Cortex of kidney (tissue), 1 donor: ENCODE measurements at places on chromosomes 13 and 19.

DNA sequence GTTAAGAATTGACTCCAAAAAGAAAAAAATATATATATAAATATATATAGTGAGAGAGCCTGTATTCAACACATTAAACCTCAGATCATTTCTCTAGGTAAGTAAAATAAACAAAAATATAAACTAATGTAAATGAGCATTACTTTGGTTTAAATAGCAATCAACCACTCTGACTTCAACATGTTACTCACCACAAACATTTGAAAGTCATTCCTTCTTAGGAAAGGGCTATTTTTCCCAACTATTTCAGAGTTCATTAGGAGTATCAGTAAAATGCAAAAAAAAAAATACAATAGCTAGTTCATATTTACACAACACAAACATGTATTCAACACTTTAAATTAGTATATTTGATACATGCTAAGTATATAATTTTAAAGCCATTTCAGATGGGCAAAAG lies 40.5 kb downstream of the KLF12 start:
- DNase-seq, result no peak

GRCh38 chr19:43532571-43532961 lies 422 bp upstream of the ZNF575 start:
- DNase-seq, result no peak

DNA sequence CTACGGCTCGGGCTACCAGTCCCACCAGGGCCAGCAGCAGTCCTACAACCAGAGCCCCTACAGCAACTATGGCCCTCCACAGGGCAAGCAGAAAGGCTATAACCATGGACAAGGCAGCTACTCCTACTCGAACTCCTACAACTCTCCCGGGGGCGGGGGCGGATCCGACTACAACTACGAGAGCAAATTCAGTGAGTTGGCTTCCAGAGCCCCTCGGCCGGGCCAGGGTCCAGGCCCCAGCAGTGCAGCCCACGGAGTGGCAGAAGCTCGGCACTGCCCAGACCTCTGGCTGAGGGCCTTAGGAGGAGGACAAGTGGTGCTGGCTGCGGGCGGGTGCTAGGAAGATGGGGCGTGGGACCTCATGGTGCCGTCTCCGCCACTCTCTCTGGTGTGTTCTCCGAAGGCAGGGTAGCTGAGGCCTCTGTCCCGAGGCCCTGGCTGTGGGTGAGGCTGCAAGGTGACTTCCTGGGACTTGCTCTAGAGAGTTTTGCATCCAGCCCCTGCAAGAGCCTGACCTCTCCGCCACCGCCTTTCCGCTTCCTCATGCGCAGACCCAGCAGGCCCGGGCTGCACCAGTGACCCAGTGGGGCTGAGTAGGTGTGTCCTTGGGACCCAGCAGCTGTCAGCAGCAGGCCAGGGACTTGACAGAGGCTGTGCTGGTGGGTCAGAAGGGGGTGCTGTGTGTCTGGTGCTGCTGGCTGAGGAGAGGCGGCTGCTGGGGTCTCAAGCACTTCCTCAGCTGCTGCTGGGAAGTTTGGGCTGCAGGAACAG lies 13.5 kb upstream of the QTRT1 start:
- DNase-seq, result no peak

DNA sequence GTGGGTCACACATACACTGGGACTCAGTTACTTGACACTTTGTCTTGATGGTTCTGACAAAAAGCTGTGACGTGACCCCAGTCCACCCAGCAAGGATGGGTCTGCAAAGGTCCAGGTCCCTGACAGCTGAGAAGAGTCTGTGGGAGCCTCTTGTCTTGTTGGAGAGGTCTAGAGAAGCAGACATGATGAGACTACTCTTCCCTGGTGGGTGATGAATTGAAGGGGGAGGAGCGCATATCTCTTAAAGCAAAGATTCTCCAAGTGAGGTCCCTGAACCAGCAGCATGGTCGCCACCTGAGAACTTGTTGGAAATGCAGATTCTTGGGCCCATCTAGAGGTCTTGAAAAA lies 78.5 kb upstream of the MEDAG start:
- no peak for DNase-seq

GRCh38 chr19:50184196-50184595 lies 19.2 kb upstream of the MYH14 start:
- no peak for DNase-seq

DNA sequence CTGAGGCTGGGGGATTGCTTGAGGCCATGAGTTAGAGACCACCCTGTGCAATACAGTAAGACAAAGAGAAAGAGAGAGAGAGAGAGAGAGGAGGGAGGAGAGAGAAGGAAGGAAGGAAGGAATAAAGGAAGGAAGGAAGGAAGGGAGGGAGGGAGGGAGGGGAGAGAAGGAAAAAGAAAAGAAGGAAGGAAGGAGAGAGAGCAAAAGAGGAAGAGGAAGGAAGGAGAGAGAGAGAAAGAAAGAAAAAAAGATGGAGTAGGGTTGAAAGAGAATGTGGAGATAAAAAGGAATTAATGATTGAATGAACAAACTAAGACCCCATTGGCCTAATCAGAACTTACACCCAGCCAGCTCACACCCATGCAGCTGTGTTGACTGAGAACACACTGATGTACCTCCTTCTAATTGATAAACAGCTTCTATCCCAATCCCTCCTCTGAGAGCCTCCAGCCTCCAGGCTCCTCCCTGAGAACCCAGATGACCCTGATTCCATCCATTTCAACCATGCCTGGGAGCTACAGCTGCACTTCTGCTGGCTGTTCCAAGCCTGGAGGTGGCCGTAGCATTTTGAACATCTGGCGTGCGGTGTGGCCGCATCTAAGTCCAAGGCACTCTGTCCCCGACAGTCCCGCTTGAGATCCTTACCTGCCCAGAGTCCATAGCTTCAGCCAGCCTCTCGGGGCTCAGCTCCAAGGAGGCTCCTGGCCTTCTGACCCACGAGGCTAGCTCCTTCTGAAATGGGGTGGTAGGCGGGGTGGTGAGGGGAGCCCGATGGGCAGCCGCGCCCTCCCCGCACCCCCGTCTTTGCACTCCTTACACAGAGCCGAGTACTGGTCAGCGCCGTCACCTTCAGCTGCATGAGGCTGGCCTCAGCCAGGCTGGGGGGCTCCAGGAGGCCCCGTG lies 1.1 kb downstream of the PRODH2 start:
- no peak for DNase-seq

DNA sequence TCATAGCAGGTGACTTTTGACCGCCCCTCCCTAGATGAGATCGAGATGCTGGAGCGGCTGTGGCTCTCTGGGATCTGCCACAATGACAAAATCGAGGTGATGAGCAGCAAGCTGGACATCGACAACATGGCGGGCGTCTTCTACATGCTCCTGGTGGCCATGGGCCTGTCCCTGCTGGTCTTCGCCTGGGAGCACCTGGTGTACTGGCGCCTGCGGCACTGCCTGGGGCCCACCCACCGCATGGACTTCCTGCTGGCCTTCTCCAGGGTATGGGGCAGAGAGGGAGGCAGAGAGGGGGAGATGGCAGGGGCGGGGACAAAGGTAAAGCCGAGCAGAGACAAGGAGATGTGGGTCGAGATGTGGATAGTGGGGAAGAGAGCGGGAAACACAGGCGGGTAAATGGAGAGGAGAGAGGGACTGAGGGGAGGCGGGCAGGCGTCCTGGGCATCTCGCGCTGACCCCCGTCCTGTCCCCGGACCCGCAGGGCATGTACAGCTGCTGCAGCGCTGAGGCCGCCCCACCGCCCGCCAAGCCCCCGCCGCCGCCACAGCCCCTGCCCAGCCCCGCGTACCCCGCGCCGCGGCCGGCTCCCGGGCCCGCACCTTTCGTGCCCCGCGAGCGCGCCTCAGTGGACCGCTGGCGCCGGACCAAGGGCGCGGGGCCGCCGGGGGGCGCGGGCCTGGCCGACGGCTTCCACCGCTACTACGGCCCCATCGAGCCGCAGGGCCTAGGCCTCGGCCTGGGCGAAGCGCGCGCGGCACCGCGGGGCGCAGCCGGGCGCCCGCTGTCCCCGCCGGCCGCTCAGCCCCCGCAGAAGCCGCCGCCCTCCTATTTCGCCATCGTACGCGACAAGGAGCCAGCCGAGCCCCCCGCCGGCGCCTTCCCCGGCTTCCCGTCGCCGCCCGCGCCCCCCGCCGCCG lies 3.4 kb upstream of the GRWD1 start:
- DNase-seq, result no peak

GRCh38 chr13:111219280-111219679 lies 101.2 kb upstream of the TEX29 start:
- no peak for DNase-seq

DNA sequence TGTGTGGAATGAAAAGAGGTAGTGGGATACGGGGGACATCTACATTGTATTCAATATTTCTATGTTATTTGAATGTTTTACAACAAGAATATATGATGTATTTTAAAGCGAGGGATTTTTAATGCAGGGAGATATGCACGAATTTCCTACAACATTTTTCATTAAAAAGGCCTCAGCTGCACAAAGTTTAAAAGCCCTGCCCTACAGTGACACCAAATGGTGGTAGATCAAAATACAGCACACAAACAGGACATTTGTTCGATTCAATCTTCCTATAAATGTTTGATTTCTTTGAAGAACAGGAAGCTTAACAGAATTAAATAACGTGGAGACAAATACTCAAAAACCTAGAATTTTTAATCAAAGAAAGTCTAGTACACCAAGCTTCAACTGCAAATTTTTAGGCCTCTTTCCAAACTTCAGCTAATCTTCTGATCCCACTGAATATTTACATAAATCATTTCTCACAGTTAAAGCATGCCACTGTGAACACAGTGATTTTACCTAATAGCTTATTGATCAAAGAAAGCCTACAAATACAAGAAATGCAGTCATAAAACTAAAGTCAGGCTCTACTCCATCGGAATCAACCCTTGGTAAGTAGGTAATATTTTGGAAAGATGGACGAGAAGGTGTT lies 257.2 kb downstream of the DIAPH3 start:
- no peak for DNase-seq

- DNase-seq, result no peak
Measured at GRCh38 chr13:79466872-79467271, 14.1 kb upstream of the NDFIP2 start.

DNA sequence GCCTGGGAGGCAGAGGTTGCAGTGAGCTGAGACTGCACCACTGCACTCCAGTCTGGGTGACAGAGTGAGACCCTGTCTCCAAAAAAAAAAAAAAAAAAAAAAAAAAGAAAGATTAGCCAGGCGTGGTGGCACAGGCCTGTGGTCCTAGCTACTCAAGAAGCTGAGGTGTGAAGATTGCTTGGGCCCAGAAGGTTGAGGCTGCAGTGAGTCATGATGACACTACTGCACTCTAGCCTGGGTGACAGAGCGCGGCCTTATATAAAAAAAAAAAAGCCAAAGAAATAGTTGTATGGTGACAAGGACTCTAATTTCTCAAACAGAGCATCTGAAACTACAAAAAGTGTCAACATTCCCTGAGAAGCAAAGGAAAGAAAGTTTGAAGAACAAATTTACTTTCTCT lies 3.4 kb downstream of the PBX4 start:
- no peak for DNase-seq

DNA sequence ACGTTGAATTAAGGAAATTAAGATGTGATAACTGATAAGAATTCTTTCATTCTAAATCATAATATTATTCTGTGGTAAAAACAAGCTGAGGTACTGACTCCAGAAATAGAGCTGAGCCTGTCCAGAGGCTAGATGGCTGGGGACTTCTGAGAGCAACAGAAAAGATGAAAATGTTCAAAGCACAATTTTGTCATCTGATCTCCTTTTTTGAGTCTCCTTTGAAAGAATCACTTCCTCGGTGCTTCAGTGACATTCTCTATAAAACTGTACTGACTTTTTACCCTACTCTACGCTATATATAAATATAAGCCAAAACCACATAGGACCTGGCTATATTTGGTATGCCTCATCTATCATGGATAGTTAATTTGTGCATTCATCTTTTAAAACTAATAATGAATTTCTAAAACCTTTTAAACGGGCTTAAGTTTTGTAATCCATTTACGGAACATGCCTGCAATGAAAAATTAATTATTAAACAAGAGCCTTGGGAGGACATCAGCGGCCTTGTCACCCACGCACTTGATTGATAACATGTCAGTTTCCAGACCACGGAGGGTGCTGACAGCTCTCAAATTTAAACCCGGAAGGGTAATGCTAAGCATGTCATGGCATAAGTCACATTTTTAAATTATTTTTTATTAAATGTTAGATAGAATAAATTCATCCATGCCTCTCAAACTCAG lies 235.5 kb downstream of the PCDH9 start:
- DNase-seq, result no peak

GRCh38 chr19:16938211-16938610 lies 49.4 kb downstream of the F2RL3 start:
- DNase-seq, result no peak

GRCh38 chr19:45764945-45765701 lies 3.9 kb downstream of the SIX5 start:
- no peak for DNase-seq

- no peak for DNase-seq
Measured at GRCh38 chr19:54030895-54031586, 32.7 kb downstream of the VSTM1 start.

GRCh38 chr13:45582408-45583076 lies 33.0 kb downstream of the ERICH6B start:
- DNase-seq, result no peak

GRCh38 chr19:13744174-13744573 lies 20.1 kb upstream of the MRI1 start:
- DNase-seq, result no peak

DNA sequence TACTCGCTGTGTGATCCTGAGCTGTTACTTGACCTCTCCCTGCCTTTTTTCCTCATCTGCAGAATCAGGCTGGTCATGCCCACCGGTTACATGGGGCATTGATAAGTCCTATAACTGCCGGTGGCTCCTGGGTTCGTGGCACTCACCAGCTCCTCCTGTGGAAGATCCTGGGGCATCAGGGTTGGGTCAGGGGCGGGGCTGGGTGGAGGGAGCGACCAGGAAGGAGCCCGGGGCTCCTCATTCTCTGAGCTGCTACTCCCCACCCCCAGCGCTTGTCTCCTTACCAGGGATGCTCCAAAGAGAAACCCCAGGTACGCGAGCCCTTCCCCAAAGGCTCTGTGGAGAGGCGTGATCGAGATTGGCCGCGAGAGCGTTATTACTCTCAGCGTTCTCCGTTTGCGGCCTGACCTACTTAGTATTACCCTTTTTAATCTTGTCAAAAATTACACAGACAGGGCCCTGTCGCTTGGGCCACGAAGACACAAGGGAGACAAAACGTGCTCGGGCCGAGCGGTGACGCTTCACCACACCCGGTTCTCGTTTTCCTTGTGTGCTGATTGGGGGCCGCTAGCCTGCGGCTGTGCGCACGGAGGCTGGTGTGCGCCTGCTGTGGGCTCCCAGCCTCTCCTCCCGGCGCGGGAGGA lies 10.7 kb downstream of the HDGFL2 start:
- no peak for DNase-seq

- no peak for DNase-seq
Measured at GRCh38 chr13:20035130-20035529, 76.6 kb downstream of the ZMYM2 start.

GRCh38 chr13:39283072-39283471 lies 244.8 kb downstream of the NHLRC3 start:
- no peak for DNase-seq
